Renal cortical epithelial cell (primary cell): ENCODE measurements at places on chromosomes 13 and 19. TPM values are rescaled to one million over a fixed set of nuclear protein-coding genes. Genes with fewer than 3 reads are reported as not detected.

The PLPPR3 gene
- total RNA-seq: 0.50 and 0.87 TPM in 2 replicates

The ZNF841 gene
- 18.8 and 22.8 TPM in 2 replicates for total RNA-seq

The PSPN gene
- total RNA-seq: 0.69 and 2.2 TPM in 2 replicates

The CBY2 gene
- total RNA-seq: 0.05 TPM in 1 of 2 replicates, not detected in the other

The ZSCAN4 gene
- not detected in 2 replicates for total RNA-seq

GRCh38 chr19:56088497-56089215, 32.4 kb downstream of the ZNF787 start:
- DNase-seq: no peak

DNA sequence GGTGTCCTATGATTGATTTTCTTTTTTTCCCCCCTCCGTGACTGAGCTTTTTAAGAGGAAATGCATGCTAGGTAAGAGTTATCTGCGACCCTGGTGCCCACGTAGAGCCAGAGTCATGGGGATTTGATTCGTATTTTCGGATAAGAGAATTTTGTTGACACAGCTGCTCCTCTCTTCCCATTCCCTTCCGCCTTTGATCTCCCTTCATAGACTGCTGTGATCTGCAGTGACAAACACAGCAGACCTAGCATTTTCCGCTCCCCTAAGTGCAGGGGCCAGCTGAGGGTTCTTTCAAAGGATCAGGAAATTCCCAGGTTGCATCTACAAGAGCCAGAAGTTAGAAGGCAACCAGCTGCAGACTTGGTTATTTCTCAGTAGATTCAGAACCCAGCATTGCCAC, 70.5 kb downstream of the ZNF568 start:
- no peak for DNase-seq

GRCh38 chr19:10523135-10523636, 5.9 kb upstream of the S1PR5 start:
- no peak for DNase-seq

GRCh38 chr19:11659612-11660011, 62.3 kb downstream of the ZNF627 start:
- peak; percentile 18 for DNase-seq

DNA sequence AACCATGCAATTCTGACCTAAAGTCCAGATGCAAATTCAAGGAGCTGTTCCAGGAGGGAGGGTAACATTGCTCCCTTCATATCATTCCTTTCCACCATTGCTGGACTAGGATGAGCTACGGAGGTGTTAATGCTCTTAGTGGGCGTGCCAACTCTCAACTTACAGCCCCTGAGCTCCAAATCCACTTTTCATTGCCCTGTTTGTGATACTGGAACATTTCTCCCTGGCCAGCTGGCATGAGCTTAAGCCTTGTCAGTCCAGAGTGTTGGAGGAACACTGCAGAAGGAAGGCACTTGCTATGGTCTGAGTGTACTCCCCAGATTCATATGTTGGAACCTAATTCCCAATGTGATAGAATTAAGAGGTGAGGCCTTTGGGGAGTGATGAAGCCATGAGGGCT, 70.4 kb upstream of the FARP1 start:
- no peak for DNase-seq

GRCh38 chr13:41562083-41562482, 104.7 kb downstream of the RGCC start:
- DNase-seq: no peak

DNA sequence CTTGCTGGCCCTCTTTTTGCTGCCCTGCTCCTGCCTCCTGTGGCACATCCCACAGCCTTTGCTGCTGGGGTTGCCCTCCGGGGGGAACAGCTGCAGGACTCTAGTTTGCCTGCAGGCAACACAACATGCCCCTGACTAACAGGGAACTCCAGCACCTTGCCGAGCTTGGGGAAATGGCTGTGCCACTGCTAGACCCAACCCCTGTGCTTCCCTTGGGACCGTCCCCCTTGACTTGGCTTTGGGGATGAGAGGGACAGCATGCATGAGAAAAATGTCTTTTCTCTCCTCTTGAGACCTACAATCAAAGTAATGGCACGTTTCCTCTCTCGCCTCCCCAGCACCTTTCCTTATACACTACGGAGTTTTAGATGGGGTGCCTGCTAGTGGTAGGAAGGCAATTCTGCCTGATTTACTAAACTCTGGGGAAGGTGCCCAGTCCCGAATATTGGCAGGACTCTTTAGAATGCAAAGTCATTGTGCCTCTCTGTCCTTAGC, 12.4 kb upstream of the VWA8 start:
- no peak for DNase-seq

DNA sequence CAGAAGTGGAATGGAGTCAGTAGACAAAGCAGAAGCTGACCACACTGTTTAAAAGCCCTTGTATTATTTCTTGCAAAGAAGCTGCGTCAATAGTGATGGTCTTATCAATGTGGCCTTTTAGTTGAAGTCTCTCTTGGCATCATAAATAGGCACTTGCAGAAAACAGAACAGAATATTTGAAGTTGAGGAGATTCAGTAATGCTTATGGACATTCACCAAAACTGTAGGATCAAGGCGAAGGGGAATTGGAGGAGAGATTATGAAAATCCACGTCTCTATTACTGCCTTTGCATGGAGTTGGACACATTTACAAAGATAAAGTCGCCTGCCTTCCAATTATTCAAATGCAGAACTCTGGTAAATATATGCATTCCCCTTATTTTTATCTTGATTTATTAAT, 1482.8 kb downstream of the EFNB2 start:
- DNase-seq: no peak

DNA sequence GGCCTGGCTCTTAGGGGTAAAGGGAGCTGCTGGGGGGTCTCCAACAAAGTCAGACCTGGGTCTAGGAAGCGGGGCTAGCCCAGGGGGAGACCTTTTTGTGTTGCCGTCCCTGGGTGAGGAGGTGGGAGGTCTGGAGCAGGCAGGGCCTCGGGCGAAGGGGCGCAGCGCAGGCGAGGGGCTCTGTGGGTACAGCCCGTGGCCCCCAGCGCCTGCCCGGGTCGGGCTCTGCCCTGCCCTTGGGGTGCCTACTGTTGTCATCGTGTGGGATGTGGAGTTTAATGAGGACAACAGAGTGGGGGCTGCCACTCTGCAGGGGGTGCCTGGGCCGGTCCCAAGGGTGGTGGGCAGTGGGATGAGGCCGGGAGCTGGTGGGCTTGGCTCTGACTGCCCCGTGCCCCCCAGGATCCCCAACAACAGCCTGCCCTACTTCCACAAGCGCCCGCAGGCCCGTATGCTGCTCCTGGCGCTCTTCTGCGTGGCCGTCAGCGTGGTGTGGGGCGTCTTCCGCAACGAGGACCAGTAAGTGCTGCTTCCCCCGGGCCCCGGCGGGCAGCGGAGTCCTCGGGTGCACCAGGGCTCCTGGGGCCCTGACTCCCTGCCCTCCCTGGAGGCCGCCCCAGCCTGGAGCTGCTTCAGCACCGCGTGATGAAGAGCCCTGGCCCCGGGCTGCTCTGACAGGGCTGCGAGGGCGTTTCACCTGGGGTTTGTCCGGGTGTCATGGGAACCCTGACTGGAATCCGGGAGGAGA, 12.2 kb downstream of the SPPL2B start:
- DNase-seq: no peak

DNA sequence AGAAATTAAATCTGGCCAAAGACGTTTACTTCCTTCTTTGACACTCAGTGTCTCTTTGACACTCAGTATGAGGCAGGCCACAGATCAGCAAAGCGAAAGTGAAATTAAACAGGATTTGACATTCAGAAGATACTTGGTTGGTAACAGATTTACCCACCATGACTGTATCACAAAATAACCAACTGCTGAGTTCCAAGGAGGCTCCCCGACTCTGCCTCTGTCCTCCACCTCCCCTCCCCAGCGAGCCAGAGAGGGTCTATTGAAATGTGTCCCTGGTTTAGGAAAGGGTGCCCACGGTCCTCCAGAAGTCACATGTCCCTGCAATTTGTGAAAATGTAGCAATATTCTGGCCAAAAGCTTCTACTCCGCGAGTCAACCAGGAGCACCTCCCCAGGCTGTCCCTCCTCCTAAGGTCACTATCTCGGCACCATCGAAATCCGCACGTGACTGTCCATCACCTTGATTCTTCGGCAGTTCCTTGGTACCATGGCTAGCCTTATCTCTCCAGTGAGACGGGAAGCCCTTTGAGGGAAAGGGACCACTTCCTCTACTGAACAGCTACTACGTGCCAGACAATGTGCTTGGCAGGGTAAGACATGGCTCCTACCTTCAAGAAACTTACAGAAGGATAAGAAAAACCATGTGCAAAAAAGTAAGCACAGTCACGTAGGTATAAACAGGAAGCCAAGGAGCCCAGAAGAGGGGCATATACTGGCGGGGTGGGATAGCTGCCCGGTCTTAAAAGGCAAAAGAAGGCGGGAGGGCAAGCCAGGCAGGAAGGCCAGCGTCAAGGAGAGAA, 1.5 kb downstream of the N4BP2L1 start:
- peak; percentile 58 for DNase-seq

GRCh38 chr13:104085611-104086010, 1019.4 kb upstream of the SLC10A2 start:
- no peak for DNase-seq
